ENCODE measurements at places on chromosomes 4 and X.
A peak's percentile ranks its signal among the peaks of the same experiment; 100 is the strongest.

DNA sequence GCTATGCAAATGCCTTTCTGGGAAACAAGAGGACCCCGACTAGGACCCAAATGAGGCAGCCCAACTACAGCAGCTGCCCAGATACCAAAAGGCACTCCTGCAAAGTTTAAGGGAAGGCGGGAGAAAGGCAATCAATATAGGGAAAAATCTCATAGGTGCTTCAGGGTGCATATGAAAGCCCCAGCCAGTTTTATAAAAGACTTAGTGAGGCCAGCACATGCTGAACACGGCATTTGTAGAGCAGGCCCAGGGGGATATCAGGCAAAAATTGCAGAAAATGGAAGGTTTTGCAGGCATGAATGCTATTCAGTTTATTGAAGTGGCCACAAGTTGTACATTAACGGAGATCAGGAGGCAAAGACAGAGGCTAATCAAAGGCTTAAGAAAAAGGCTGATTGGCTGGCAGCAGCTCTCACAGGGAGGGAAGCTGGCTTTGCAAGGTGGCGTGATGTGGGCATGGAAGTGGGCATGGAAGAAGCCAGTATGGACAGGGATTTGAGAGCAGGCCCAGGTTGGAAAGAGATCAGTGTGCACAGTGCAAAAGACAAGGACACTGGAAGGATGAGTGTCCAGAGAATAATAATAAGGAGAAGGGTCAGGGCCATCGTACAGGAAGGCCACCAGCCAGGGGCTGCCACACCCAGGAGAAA lies 37.7 kb upstream of the UGT2B7 start:
- no peak for DNase-seq

GRCh38 chr4:100289946-100290345 lies 99.7 kb upstream of the DDIT4L start:
- DNase-seq, result no peak

DNA sequence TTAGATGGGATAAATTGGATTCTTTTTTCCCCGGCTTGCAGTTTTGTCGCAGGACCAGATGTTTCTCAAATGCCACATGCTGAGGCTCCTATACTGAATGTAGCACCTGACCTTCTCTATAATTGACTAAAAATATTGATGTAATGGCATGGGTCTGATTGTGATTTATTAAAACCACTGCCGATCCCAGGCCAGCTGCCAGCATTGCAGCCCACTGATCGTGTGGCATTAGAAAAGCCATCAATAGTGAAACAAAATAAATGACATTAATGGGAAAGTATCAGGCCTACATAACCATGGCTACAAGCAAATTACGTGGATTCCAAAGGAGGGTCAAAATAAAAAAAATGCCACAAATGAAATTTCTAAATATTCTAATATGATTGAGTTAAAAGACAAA lies 98.7 kb downstream of the MAB21L2 start:
- DNase-seq, result no peak

DNA sequence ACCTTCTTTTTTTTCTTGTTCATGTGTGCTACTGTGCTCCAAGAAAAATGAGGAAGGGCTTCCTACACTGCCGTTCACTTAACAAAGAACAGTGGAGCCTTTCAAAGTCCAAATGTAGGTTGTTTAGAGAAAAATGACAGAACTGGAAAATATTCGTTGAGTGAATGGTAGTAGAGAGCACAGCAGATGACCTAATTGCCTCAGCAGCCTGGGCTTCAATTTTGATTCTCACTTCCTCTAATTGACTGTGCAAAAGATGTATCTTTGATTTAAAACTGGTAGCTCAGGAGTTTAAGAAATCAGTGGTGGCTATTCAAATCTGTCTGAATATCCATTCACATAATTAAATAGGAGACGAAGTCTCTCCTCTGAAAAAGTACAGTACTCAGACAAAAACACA lies 5.2 kb downstream of the NLGN4X start:
- DNase-seq, result peak; percentile 13

- DNase-seq, result peak; percentile 88
Observed at GRCh38 chrX:108439426-108439942, at the start of gene COL4A5. Gene COL4A5 (plus strand): TSS chrX:108439838. CDS start chrX:108440126, 288 bp downstream.

DNA sequence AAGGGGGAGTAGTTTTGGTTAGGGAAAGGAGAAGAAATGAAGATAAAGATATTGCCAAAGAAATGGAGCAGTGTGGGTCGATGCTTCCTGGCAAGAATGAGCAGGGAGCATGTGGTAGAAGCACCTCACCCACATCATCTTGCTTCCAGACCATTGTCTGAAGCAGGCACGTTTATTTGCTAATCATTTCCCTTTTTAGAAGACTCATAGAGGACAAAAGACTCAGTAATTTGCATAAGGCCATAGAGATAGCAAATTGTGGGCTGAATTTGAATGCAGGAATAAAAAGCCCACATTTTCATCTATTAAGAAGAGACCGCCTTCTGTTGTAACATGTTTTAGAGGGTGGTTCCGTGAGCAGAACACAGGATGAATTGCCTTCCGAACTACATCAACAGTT lies 275.2 kb upstream of the FAT4 start:
- no peak for DNase-seq

- no peak for DNase-seq
Observed at GRCh38 chr4:36392916-36393315, 111.5 kb downstream of the DTHD1 start.

DNA sequence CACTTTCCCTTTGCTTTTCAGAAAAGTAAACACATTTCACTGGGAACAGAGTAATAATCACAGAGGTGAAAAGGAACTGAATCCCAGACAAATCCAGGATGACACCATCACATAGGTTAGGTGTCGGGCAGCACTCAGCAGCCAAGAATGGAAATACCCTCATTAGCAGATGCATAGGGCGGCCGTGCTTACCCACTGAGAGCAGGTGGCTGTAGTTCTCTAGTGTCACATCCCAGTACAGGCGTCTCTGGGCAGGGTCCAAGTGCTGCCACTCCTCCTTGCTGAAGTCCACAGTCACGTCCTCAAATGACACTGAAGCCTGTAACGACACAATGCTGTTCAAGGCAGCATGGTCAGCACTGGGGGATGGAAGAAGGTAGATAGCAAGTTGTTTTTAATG lies 26.9 kb downstream of the ZNF41 start:
- no peak for DNase-seq

DNA sequence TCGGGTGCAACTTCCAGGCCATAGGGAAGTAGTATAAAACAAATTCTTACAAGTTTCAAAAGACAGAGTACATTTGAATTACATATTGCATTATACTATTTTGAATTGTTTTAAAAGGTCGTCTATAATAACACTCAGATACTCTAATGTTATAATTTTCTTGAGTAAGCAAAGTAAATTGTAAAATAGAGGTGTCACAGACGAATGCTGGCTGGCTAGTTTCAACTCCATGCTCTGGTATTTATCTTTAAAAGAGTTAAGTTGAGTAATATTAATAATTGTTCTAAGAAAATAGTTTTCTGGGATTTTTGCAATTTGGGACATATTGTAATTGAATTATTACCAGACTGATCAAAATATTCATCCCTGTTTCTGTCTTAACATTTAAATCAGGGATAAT lies 764.9 kb downstream of the TECRL start:
- no peak for DNase-seq

- no peak for DNase-seq
Observed at GRCh38 chr4:24743206-24743605, 52.2 kb upstream of the SOD3 start.

GRCh38 chr4:86815653-86816052 lies 33.5 kb downstream of the SLC10A6 start:
- no peak for DNase-seq

DNA sequence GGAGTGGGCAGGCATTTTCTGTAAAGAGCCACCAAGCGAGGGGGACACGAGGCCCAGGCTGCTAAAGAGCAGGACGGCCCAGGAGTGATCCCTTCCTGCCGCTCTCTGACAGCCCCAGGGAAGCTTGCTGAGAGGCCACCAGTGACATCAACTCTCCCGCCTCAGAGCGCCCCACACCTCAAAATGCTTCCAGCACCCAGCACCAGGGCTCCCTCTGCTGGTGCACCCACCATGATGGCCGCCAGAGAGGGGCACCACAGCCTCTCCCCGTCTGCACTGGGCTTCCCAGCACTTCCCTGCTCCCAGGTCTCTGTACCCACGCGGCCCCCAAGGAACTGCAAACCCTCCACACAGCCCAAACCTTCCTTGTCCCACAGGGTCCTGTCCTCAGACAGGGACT lies 40.4 kb downstream of the GAK start:
- DNase-seq, result no peak

DNA sequence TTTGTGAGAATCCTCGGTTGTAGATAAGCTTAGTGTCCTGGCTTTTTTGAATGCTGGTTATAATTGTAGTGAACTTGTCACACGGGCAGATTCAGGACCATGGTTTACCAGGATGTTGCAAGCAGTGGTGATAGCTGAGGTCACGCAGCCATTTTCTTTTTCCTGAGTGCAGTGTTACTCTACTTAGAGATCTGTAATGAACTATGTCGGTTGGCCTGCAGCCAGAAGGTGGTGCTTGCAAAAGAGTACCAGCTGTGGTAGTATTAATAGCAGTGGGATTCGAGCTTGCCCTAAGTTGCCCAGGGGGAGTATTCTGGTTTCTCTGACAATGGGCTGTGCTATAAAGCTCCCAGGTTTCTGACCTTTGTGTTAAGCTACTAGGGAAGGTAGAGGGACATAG lies 368.9 kb downstream of the SLITRK2 start:
- no peak for DNase-seq

DNA sequence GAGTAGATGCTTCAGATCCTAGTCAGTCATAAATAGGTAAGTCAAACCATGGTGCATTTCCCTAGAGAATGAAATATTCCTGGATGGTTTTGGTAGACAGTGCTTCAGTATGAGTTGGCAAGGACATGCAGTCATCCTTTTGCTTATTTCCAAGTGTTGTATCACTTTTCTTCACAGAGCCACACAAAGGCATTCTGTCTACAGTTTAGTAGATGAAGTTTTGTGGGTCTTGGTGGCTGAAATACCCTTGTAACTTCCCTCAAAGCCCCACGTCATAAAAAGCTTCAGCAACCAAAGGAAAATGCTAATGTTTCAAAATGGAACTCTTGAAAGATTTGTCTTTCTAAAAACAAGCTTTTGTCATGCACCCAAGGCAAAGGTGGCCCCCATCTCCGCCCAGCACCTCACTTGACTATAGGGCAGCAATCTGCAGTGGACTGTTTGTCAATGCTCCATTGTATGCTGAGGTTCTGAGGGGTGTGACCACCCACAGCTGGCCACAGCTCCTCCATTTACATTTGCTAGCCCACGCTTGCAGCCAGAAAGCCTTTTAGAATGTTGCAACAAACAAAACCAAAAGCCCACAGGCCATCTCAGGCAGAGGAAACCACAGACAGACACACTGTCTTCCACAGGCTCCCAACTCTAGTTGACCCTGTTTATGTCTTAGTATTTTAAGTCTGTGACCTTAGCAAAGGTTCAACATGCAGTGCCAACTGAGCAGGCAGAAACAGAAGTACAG lies 87.1 kb upstream of the FAM9C start:
- DNase-seq, result no peak

- peak; percentile 70 for DNase-seq
Observed at GRCh38 chr4:102825261-102826091, 1.9 kb downstream of the UBE2D3 start.

- no peak for DNase-seq
Observed at GRCh38 chrX:9533611-9534010, 68.8 kb downstream of the TBL1X start.

- DNase-seq, result no peak
Observed at GRCh38 chr4:142262956-142263355, 583.1 kb downstream of the INPP4B start.
